ENCODE measurements at places on chromosomes 6 and 20.

GRCh38 chr6:38264605-38265004 lies 375.1 kb downstream of the BTBD9 start:
- DNase-seq, result no peak

DNA sequence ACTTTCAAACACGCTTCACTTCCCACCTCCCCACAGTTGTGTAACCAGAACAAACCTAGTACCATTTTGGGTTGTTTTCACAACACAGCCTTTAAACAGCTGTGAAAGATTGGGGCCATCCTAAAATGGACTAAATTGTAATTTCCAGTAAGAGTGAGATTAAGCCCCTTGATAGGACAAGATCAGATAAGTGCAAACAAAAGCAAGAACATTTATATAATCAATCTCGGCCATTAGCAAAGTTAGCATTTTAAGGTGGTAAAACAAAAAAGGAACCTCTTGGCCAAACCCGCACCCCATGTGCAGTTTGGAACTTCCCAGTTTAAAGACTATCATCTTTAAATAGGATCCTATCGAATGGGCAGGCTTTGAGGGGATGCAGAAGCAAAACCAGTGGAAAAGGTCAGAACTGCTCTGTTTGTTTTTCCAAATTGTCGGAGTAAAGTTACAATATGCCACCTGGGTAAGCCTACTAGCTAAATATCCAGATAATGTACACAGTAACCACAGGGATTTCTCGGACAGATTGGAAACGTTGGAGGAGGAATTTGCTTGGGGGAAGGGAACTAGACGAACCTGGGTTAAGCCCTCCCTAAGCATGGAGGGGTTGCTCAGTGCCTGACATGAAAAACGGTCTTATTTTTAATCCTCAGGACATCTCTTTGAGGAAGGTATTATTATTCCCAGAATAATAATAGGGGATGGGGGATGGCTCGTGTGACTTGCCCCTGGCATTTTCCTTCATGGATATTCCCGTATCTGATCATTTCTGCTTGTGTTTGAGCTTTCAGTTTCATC lies 159.8 kb upstream of the SALL4 start:
- DNase-seq, result no peak

DNA sequence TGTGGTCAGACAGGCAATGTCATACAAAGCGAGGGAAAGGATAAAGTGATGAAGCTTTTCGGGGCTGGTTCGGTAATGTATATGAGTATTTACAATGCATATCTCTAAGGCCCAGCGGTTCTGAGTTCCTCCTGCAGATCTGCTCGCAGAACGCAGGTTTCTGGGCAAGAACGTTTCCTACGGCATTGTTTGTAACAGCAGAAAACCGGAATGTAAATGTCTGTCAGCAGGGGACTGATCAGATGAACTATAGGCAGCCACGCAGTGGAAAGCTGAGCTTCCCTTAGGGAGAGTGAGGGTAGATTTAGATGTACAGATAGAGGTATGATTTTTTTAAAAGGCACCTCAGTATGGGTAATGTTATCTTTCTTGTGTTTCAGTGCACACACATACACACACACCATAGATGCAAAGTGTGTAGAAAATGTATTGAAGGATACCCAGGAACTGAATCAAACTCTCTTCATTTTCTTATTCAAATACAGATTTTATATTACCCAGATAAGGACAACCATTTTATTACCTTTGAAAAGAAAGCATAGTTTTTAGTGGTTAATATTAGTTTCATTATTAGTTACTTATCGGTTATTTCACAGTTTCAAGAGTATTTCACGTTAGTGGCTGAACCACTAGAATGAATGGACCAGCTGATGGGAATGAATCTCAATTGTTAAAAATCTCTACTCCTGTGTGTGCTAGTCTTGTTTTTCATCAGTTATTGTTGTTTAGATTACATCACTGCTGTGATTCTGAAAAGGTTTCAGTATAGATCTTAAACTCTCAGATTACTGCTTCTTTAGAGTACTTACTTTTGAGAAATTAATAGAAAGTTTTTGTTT lies 56.2 kb downstream of the SNX9 start:
- no peak for DNase-seq

DNA sequence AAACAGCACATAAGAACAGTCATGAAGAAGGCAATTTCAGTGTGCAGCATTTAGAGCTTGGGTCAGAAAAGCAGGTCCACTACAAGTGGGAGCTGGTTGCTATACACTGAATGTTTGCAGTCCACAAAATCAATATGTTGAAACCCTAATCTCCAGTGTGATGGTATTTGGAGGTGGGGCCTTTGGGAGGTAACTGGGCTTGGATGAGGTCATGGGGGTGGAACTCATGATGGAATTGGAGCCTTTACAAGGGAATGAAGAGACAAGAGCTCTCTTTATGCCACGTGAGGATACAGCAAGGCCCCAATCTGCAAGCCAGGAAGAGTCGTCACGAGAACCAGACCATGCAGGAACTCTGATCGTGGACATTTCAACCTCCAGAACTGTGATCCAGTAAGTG lies 216.7 kb upstream of the SLC35B3 start:
- DNase-seq, result no peak

GRCh38 chr6:4613381-4613780 lies 162.8 kb upstream of the CDYL start:
- DNase-seq, result no peak

DNA sequence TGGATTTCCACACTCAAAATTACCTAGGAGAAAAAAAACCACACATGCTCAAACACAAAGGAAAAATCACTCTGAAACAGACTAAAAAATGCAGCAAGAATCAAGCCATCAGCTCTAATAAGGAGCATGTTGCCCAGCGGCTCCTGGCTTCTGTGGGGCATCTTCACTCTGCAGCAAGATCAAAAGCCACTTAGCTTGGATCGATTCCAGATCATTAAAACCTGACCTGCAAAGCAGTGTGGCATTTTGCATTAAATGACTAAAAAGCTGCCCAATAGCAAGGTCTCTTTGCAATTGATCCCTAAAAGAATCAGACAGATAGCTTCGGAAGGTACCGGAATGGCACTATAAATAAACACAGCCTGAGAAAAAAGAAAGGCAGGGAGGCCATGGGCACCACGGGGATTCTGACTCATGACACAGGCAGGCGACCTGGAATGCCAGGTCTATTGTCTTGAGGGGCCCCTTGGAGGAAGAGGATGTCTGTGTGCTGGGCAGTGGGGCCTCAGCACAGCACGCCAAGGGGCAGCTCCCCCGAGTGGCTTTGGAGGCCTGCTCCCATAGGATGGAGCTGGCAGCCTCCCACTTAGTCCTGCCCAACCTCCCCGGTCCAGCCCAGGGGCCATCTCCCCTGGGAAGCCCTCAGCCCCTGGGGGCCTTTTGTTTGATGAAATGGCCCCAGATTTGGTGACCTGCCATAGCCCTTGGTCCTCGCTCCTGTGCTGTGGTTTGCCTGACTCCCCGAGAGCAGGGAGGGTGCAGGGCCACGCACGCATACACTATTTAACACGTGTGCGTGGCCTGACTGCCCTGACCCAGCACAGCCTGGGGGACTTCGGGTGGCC lies 7.6 kb downstream of the LEMD2 start:
- DNase-seq, result no peak

DNA sequence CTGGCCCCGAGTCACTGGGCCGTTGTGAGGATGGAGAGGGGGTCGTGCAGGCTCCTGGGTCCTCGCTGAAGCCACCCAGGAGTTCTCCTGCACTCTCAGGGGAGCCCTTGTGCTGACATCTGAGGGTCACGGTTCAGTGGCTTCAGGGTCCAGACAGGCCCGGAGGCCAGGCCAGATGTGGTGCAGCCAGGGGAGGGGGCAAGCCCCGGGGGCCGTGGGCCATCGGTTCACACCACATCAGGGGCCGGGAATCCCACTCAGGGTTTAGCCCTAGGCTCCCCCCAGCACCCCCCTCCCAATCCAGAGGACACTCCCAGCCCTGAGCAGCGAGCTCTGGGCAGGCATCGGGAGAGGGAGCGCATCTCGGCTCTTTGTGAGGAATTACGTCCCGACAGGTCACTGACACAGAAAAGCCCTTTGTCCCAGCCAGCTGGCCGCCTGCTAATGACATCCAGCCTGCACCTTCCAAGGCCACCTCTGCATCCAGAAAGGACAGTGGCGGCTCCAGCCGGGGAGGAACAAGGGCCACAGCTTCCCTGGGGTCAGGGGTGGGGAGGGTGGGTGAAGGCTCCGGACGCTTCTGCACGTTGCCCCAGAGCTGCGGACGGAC lies 6.4 kb upstream of the CHRNA4 start:
- no peak for DNase-seq

DNA sequence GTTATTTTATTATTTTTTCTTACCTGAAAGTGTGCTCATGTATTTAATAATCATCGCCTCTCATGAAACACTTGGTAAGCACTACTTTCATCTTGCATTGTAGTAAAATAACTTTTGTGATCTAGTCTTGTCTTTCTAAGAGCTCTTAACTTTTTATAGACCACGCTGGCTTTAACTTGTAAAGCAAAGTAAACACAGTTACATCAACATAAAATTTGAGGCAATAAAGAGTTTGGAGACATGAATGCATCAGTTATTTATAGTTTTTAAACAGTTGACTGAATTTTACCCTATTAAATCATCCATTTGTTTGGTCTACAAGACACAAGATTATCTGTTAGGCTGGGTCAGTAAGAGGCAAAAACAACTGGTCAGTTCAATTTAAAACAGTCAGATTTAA lies 218.5 kb upstream of the KCNQ5 start:
- DNase-seq, result no peak

GRCh38 chr6:32973144-32974015 lies 5.0 kb downstream of the BRD2 start:
- DNase-seq, result no peak

GRCh38 chr6:128000363-128000762 lies 99.5 kb upstream of the THEMIS start:
- DNase-seq, result no peak

DNA sequence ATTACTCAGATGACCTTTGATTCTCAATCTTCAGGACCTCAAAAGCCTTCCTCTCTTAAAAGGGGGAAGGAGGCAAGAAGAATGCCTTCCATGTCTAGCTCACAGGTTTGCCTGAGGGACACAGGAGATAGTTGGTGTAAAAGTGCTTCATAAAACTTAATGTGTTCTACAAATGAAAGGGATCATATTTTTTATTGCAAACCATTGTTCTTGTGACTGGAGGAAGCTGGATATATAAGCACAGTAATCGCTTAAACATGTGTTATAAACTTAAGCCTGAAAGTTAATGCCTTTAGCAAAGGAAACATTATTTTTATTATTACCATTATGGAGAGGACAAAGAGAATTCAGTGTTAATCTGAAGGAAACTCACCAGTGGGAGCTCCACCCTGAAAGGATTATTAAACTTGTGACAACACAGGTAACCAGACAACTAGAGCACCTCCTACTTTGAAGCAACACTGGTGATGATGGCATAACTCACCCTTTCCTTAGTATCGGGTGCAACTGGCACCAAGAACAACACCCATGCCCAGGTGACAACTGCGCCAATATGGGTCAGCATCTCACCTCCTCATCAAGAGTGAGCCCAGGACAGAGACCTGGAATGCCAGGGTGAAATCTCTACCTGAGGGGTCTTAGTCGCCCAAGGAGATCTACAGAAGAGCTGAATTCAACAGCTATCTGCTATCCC lies 288.7 kb upstream of the PRDM1 start:
- no peak for DNase-seq

GRCh38 chr6:38352636-38353035 lies 287.1 kb downstream of the BTBD9 start:
- no peak for DNase-seq

GRCh38 chr20:48621376-48622078 lies 206.3 kb downstream of the PREX1 start:
- no peak for DNase-seq

- DNase-seq, result no peak
Measured at GRCh38 chr6:136920216-136920615, 1.9 kb upstream of the SLC35D3 start.

GRCh38 chr6:17621003-17621402 lies 20.9 kb downstream of the FAM8A1 start:
- no peak for DNase-seq

DNA sequence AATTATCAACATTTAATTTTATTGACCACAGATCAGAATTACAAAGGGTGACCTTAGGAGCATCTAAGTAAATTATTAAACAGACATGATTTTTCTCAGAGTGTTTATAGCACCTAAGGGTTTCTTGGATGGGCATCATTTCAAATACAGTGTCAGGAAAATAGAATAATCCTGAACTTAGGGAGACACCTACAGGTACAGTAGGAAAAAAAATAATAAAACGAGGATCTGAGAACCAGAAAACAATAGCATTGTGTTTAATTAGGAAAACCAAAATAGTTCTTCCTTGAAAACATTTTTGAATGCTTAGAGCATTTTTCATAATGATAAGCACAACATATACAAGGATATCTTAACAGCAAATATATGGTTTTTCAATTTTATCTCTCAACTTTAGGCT lies 39.2 kb downstream of the MMUT start:
- no peak for DNase-seq

DNA sequence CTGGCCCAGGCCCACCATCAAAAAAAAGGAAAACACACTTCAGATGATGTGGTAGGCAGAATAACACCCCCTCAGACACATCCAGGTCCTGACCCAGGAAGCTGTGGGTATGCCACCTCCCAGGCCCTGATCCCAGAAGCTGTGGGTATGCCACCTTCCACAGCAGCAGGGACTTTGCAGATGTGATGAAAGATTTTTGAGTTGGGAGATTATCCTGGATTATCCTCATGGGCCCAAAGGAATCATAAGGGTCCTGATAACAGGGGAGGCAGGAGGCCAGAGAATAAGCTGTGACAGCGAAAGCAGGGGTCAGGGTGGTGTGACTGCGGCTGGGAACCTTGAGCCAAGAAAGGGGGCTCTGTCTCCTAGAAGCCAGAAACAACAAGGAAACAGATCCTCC lies 55.0 kb downstream of the BMP7 start:
- no peak for DNase-seq
